ENCODE measurements at places on chromosomes 7 and 10.

- DNase-seq, result no peak
Observed at GRCh38 chr10:20474064-20474463, 423.0 kb downstream of the NEBL start.

GRCh38 chr10:30359373-30360206 lies 10.5 kb upstream of the MTPAP start:
- DNase-seq, result no peak

DNA sequence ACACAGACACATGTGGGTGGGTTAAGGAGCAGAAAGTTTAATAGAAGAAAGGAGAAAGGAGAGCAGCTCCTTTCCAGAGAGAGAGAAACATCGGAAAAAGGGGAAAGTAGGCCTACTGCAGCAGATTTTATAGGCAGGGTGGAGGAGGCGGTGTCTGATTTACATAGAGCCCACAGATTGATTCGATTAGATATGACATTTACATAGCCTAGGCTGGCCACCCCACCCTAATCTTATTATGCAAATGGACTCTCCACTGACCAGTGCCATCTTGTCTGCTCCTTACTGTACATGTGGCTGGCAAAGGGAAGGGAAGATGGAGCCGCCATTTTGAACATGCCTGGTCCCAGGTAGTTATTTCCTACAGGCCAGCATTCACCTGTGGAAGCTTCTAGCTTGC lies 38.7 kb upstream of the SCIN start:
- no peak for DNase-seq

DNA sequence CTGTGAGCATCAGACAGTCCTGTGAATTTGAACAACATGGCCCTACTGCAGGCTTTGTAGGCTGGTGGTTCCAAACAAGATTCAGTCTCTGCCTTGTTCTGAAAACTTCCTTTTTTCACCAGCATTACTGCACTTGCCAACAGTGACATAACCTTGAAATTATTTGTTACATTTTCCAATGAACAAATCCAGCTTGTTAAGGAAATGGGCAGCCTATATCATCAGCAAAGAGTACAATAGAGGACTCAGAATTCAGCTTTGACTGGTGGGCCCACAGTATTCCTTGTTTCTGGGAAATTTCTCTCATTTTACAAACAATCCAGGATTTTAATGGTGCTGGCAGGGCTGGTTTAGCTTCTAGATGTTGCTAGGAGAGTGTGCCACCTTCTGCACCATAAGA lies 703.7 kb upstream of the FZD8 start:
- DNase-seq, result no peak

GRCh38 chr7:97973206-97973658 lies 16.8 kb downstream of the OCM2 start:
- no peak for DNase-seq

DNA sequence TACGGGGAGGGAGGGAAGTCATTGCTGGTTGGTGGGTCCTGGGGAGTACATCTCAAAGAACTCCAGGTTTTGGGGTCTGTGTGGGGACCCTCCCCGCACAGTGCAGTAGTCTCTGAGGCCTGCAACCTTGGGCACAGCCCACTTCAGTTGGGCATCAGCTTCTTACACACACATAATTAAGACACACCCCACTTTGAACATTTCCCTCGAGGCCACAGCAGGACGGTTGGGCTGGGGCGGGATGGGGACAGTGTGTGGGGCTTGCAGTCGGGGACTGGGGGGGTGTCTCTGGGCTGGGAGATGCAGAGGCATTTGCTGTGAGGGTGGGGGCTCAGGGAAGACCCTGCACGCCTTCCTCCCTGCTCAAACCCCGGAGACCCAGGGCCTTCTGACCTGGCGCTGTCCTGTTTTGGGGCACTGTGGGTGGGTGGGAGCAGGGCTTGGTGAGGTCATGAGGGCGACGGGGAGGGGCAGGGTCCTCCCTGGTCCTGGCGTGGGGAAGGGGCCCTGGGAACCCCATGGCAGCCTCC lies 1.3 kb downstream of the LFNG start:
- no peak for DNase-seq

DNA sequence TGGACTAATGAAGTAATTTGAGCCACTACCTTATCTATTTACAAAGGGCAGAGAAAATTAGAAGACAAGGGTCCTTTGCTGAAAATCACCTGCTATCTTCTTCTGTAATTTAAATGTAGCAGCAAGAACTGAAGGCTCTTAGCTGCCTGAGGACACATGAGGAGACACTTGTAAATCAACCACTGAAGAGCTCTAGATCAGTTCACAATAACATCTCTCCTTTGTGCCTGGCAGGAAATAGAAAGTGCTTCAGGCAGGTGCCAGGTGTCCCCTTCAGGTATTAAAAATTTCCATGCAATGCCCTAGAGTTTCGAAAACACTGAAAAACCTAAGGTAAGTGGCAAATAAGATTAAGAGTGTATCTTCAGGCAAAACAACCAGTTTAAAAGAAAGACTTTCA lies 474.6 kb downstream of the GRM8 start:
- no peak for DNase-seq

DNA sequence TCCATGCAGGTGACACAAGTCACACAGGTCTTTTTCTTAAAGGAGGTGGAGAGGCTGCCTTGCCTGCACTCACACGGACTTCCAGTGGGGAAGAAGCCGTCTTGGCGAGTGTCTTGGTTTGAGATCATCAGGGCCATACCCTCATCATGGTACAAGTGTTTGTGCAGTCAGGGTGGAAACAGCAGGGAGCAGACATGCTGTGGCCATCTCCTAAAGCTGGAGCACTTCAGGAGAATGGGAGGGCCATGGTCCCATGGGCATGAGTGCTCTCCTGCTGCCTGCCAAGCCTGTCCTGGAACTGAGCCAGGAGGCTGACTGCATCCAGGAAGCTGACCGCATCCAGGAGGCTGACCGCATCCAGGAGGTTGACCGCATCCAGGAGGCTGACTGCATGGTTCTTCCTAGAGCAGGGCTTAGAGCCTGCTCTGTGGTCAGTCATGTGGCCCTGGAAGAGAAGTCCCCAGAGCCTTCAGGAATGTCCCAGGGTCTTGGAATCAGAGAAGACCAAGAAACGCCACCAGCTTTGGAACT lies 98.4 kb downstream of the ADARB2 start:
- no peak for DNase-seq

GRCh38 chr10:83612746-83613145 lies 526.6 kb upstream of the GHITM start:
- no peak for DNase-seq

DNA sequence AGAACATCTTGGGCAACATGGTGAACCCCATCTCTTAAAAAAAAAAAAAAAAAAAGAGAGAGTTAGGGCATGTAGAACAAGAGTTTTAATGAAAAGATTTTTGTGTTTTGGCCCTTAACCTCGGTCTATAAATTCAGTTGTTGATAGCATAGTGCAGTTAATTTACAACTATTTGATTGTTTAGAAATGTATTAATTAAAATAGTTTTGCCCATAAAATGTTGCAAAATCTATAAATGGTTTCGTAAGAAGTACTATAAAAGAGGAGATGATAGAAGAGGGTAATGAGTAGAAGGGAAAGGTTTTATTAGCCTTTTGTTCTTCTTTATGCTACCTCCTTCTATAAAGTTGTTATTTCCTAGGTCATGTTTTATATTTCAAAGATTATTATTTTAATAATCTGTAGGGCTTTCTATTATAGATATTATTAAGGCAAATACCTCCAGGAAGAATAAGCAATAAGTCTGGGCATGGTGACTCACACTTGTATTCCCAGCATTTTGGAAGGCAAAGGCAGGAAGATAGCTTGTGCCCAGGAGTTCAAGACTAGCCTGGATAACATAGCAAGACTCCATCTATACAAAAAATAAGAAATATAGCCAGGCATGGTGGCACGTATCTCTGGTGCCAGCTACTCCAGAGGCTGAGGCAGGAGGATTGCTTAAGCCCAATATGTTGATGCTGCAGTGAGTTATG lies 73.3 kb downstream of the MCU start:
- DNase-seq, result no peak

DNA sequence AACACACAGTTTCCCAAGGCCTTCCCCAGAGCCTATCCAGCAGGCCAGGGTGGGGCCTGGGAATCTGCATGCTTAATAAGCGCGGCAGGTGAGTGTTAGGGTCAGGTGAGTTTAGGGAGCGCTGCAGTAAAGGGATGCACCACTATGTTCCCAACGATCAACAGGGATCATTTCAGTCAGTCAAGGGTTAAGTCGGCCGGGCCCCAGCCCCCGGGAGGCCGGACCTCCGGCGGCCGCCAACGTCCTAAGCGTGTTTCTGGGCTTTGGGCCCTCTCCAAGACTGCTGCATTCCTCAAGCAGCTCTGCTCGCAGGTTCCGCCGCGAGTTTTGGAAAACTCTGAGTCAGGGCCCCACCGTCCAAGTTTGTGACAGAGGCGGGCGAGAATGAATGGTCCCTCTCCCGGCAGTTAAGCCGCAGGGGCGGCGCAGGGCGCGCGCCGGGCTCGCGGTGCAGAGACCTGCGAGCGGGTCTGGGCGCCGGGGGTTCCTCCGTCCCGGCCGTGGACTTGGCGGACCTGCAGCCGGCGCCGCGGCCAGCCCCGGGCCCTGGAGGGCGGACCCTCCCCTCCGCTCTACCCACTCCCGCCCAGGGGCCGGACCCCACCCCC lies 81.6 kb downstream of the ARHGAP22 start:
- peak; percentile 72 for DNase-seq

GRCh38 chr10:3470191-3470590 lies 297.6 kb upstream of the PITRM1 start:
- DNase-seq, result no peak

DNA sequence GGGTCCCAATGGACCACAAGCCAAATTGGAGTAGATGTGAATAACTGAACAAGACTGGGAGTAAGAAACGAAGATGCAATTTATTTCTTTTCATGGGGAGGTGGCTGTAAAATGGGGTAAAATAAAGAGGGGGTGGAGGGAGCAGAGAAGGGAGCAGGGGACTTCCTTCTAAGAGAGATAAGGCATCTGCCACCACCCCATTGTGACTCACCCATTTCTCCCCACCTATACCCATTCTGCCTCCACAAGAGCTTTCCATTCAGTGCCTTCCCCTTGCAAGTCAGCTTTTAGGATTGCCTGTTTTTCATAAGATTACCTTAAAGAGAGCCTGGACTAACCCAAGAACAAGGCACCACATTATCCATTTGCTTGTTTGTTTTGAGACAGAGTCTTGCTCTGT lies 87.1 kb upstream of the PAX2 start:
- DNase-seq, result no peak

- DNase-seq, result no peak
Observed at GRCh38 chr7:155458111-155458877, at the start of gene EN2. Gene EN2 (plus strand): TSS chr7:155458129. CDS start chr7:155458378, 249 bp downstream.

DNA sequence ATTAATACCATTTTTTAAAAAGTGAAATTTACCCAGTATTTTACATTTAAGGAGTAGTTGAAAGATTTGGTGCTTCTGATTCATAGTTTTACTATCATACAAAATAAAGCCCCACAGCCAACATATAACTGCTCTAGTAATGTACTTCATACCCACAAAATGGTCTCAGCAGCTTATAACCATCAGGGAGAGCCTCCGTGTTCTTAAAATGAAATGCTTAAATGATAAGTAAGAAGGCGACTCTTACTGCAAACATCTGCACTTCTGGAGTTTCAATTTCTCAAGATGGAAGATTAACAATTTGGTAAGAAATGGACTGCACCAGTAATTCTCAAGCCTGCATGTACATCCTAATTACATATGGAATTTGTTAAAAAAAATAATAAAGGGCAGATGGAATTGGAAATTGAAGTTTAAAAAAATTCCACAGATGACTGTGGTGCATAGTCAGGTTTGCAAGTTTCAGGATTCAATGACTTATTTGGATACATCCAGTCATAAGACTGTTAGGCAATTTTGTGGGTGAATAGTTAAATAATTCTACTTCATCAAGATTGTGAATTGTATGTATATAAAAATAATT lies 461.0 kb downstream of the KIF20B start:
- no peak for DNase-seq

DNA sequence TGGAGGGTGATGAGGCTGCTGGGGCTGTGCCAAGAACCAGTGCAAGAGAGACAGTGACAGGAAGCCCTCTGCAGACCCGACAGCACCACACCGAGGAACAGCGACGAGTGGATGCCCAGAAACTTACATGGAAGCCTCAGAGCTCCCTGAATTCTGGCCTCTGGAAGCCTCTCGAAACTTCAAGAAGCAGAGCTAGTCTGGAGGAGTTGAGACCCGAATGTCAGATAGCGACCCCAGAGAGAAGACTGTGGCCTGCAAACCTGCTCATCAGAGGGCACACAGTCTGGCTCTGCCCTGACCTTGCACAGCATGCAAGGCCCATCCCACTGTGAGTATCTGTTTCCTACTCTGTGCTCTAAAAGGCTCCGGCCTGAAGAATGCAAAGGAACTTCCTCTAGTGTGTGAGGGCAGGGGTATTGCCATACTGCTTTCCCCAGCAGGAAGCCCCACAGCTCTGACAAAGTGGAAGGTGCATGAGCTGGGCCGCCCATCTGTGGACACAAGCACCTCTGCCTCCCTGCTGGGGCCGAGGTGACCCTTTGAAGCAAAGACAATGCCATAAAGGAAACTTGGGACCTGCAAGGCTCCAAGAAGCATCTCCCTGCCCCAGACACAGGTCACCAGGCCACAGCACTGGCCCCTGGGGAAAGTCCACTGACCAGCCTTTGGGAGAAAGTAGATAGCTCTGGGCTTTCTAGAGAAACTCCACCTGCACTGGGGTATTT lies 10.5 kb upstream of the C10orf71 start:
- DNase-seq, result no peak

- no peak for DNase-seq
Observed at GRCh38 chr10:131968949-131969348, 12.8 kb downstream of the BNIP3 start.

GRCh38 chr10:16799621-16800020 lies 17.6 kb downstream of the RSU1 start:
- DNase-seq, result peak; percentile 25

- DNase-seq, result no peak
Observed at GRCh38 chr7:152462995-152463708, 27.3 kb upstream of the KMT2C start.

DNA sequence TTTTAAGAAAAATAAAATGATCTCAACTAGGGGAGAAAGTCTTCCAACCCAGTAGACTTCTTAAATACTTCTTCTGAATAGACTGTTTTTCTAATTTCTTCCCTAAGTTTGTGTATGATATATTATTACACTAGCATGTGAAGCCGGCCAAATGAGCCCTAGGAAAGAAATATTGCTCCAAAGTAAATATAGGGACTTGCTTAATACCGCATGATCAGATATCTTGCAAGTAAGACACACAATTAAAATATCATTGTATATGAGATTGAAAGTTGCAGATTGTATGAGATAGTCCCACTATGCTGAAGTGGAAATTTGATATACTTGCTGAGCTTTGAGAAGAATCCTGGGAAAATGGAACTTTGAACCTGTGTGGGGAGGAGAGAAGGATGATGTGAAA lies 225.7 kb downstream of the BAMBI start:
- DNase-seq, result no peak

DNA sequence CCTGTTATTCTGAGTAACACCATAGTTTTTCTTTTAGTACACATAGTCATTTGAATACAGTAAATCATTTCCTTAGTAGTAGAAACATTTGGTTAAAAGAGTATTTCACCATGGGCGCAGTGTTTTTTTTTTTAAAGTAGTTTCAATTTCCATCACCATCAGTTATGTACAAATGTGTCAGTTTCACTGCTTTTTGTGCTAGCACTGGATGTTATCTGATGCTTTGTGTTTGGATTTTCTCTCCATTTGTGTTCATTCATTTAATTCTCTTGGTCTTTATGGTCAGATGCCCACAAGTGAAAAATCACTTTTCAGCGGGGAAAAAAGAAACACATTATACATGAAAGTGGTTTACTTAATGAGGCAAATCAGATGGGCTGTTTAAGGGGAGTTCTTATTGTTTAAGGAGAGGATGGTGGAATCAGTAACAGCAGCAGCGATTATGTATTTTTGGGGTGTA lies 16.0 kb upstream of the HK1 start:
- no peak for DNase-seq

- DNase-seq, result peak; percentile 55
Observed at GRCh38 chr7:143487566-143487965, 9.9 kb downstream of the TAS2R41 start.
